ENCODE measurements at places on chromosomes 1 and 21.

DNA sequence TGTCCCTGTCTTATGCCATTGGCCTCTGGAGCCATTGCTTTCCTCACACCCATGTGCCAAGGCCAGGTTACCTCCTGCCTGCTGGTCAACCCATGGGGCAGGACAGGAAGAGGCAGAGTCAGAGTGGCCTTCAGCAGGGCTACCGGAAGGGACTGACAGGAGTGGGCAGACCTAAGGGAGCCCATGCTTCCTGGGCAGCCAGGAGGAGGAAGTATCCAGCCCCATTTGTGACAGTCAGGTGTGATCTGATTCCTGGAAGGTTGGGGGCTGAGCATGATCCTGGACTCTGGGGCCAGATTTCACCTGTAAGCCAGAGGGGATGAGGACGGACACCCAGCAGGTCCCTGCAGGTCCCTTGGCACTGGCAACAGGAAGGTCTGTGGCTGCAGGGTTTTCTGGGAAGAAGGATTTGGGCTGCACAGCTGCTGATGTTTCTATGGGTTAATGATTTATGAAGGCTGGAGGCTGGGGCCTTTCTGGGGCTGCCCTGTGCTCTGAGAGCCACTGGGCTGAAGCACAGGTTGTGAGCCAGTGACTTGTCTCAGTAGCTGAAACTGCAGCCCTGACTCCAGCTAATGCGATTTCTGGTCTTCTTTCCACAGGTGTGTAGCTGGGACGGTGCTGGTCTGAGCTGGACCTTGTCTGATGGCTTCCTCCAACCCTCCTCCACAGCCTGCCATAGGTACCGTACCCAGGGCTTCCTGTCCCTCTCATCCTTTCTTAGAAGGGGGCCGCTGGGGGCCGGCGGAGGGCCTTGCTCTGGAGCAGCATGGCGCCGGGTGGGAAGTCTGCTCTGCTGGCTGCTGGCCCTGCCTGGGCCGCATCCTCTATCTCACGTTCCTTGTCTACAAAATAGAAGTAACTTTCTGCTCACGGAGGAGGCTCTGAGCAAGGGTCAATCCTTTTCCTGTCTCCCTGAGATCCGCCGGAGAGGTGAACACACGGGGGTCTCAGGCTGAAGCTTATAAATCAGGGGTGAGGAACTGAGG lies 40.7 kb downstream of the ARHGEF10L start:
- DNase-seq: no peak

- DNase-seq: no peak
Measured at GRCh38 chr1:100989306-100990077, 36.1 kb downstream of the DPH5 start.

DNA sequence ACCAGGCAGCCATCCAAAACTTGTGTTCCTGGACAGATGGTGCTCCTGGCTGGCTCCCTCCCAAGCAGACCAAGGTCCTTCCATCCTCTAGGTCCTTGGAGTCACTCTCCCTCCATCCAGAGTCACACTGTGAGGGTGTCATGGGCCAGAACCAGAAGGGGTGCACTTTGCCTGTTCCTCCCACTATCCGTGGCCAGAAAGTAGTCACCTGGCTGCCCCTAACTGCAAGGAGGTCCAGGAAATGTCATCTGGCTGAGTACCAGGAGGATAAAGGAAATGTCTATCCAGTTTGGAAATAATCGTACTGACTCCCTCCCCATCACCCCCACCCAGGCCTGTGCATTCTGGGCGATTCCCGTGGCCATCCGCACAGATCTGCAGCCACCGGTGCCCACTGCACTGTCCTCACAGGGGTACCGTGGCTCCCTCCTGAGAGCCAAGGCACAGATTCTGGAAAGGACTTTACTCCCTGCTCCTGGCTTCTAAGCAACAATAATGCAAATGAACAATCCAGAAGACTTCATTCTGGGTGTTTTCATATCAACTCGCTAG lies 253.2 kb downstream of the NPHP4 start:
- DNase-seq: no peak

DNA sequence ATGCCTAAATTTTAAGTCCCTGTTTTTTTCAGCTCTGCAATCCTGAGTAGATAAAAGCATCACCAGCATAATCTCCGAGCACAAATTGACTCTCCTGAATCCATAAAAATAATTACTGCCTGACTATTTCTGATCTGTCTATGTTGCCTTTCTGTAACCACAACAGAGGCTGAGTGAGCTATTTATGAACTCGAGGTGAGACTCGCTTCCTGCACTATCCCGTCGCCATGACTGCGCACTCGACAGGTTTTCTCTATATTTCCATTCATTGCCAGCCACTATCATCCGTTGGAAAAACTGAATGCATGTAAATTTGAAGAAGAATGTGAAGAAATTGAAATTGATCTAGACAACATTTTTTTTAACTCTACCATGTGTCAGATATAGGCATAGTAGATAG lies 897.2 kb downstream of the ADGRL2 start:
- no peak for DNase-seq

DNA sequence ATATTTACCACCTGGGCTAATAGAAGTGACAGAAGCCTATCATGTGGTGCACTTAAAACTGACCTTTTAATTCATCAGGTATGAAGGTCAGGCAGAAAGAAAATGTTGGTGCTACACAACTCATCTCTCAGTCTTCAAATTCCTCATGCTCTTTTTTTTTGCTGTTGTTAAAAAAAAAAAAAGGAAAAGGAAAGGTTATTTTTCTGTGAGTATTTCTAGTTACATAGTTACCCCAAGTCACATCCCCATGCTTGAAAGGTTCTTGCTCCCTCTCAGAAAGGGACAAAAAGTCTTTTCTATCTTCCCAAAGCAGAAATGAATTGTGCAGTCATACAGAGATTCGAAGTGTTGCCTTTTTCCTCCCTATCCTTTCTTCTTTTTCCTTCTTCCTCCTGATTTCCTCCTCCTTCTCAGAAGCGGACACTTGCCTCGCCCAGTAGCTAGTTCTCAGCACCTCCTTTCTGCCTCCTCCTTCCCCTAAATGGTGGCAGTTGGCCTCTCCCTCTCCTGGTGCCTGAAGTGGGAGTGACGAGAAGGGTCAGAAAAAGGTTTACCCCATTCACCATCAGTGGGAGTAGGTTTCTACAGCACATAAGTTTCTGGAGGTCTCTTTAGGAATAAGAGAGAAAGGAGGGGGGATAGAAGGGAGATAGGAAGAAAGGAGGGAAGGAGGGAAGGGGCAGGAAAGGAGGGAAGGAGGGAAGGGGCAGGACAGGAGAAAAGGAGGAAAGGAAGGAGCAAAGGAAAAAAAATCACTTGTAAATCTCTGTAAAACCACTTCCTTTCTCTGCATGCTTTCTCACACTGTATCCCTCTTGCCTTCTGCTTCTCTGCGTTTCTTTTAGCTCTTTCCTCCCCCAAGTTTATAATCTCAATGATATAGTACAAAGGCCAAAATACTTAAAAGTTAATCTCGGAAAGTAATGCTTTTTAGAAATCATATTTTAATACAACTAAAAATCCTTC lies 20.4 kb upstream of the C1orf105 start:
- no peak for DNase-seq

DNA sequence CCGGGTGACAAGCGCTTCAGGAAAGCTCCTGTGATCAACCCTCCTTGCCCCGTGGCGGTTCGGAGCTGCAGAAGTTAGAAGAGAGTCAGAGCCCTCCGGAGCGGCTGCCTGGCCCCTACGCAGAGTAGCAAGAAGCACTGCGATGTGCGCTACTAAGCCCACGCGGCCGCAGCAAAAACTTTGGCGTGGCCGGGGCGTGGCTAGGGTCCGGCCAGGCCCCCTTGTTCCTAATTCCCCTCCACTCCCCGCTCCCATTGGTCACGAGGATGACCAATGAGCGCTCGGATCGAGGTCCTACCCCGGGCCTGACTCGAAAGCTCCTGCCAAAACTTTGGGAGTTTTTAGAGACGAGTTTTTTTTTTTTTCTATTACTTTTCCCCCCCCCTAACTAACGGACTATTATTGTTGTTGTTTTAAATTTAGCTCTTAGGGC lies at the start of gene HLX:
Gene HLX (plus strand): TSS at position 368 of the 433 bp plus-strand sequence. CDS start 415 bp downstream, outside the sequence.
- no peak for DNase-seq

DNA sequence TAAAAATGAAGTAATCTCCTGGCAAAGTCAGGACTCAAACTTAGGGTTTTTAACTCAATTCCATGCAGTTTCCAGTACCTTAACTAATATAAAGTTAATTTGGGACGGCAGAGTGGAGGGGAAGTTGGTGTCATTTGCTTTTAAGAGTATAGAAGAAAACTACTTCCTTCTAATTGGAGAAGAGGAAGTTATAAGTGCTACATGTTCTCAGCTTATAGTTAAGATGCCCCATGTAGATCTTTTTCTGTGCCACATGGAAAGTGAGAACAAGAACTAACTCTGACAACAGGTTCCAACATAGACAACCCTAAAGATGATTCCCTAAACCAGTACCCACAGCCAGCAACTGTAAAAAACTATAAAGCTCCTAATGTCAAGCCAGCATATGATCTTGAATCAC lies 11.5 kb downstream of the RRAGC start:
- DNase-seq: no peak

- no peak for DNase-seq
Measured at GRCh38 chr1:239896980-239897379, 194.7 kb upstream of the FMN2 start.

DNA sequence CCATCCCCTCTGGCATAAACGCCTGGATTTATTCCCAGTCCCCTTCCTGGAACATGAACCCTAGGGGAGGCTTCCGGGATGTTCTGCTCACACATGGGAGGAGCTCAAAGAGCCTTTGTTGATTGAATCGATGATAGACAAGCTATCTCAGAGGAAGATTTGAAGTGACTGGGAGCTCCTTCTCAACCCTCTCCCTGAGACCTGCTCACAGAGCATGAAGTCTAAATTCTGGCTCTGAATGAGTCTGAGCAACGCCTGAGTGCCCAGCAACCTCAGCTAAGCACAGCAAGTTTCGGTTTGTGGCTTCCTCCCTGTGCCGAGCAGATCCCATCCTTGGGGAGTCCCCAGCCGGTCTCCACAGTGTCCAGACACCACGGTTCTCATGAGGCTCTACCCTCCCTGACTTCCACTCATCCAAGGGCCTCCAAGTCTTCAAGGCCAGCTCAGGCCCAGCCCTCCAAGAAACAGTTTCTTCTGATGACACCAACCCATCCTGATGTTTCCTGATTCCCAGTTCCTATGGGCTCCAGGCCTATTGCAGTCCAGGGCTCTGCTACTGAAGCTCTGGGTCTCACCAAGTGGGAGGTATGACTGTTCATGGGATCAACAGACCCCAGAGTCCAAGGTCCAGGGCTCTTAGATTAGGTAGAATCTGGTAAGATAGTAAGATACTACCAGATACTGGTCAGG lies 190.8 kb downstream of the DYRK1A start:
- no peak for DNase-seq

- DNase-seq: no peak
Measured at GRCh38 chr1:27216466-27216865, 18.0 kb upstream of the WDTC1 start.

DNA sequence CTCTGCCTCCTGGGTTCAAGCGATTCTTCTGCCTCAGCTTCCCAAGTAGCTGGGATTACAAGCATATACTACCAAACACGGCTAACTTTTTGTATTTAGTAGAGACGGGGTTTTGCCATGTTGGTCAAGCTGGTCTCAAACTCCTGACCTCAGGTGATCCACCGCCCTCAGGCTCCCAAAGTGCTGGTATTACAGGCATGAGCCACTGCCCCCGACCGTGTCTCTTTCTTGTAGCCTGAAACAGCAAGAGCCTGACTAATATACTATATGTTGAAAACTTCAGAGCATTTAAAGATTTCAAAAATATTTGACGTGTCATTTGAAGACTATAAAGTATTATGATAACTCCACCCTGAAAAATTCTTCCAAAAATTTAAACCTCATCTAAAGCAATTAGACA lies 71.7 kb upstream of the ZNF648 start:
- DNase-seq: no peak

- DNase-seq: no peak
Measured at GRCh38 chr21:38376235-38376634, 119.4 kb downstream of the KCNJ15 start.
